ENCODE measurements at places on chromosomes 12 and 14.

- no peak for DNase-seq
Measured at GRCh38 chr12:71208053-71208685, 50.4 kb upstream of the TSPAN8 start.

GRCh38 chr14:100339766-100340422 lies 16.8 kb downstream of the SLC25A47 start:
- DNase-seq, result no peak

DNA sequence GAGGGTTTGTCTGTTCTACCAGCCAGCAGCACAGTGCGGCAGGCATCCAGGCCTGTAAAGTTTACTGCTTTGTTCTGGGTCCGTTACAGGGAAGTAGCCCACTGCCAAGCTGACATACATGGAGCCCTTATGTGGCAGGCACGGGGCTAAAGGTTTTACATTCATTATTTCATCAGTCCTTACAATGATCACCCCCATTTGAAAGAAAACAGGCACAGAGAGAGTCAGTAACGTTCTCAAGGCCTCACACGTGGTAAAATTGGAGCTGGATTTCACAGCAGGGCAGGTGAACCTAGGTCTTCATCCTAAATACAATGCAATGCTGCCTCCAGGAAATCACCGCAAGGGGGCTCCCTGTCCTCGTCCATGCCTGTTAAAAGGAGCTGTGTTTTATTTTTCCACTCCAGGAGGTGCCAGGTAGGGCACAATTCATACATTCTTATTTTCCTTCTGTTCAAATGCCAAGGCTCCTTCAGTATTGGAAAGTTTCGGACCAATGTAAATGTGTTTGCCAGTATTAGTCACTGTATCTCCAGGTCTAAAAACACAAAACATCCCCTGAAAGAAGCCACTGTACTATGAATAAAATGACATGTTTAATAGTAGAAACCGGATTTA lies 172.2 kb upstream of the GZMB start:
- DNase-seq, result no peak

DNA sequence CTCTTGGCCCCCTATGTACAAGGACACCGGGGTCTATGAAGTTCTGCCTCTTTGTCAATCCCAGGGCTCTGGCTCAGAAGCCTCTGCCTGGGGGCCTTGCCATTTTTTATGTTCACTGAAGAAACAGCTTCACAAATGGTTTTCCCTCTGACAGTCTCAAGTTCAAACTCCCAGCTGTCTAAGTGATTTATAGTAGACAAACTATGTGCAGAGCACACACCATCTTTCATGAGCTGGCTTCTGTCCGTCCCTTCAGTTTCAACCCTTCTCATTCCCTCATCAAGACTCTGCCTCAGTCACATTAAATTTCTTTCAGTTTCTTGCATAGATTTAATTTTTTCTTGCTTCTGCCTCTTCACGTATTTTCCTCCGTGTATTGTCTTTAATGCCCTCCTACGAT lies 2.7 kb upstream of the DCD start:
- no peak for DNase-seq

GRCh38 chr14:49506650-49507049 lies 79.5 kb downstream of the RPS29 start:
- DNase-seq, result no peak

GRCh38 chr14:102164241-102164641 lies 24.5 kb downstream of the WDR20 start:
- DNase-seq, result no peak

- no peak for DNase-seq
Measured at GRCh38 chr12:101995684-101996083, 66.1 kb downstream of the WASHC3 start.

DNA sequence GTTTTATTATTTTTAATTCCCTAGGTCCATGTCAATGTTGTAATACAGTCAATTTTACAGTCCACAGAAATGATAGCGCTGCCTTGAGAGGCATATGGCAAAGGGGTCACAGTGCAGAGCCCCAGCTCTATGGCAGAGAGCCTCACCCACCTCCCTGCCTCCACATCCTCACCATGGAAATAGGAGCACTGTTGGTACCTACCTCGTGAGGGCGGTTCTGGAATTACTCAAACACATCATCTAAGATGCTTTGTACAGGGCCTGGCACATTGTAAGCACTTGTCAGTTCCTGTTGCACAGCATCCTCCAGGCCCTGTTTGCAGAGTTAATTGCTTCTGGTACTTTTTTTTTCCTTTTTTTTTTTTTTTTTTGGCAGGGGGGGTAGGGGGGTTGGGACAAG lies 4.1 kb upstream of the AKAP5 start:
- DNase-seq, result no peak

DNA sequence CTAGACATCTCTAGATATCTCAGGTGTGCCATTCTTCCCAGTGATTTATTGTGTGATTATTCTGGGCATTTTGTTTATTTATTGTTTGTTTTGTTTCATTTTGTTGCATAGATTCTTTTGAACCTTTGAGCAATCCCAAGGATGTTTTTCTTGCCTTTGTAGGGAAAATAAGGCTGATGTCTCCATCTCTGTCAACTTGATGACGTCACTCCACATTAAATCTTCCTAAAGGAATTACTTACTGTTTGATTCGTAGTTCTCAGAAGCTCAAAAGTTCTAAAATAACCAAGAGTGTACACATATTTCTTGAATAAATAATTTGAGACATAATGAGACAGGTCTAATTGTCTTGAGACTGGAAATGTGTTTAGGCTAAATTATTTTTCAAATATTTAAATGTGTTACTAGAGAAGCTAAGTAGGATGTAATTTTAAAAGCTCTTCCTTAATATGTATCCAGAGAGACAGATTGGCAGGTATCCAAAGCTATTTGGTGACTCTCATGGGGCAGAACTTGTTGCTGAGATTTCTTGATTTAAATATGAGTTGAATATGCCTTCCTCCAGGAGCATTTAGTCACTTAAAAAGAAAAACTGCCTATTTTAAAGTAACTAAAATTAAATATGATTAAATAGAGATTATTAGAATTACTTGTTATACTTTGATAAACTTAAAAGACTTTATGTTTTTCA lies 128.7 kb downstream of the CNTN1 start:
- DNase-seq, result no peak

DNA sequence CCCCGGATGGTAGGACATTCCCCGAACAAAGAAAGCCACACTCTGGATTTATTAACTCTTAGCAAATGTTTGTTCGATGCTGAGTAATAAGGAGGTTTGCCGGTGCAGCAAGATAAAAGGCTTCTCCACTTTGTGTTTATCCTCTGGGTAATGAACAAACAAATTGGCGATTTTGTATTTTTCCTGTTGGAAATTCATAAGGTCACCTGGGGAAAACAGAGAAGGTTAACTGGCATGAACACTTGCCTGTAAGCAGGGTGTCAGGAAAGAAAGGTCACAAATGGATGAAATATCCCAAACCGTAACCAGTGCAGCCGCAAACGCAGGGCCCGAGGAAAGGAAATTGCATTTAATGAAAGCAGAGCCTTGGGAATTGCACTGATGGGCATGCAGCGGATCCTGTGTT lies 132.8 kb downstream of the RMST start:
- DNase-seq, result no peak

DNA sequence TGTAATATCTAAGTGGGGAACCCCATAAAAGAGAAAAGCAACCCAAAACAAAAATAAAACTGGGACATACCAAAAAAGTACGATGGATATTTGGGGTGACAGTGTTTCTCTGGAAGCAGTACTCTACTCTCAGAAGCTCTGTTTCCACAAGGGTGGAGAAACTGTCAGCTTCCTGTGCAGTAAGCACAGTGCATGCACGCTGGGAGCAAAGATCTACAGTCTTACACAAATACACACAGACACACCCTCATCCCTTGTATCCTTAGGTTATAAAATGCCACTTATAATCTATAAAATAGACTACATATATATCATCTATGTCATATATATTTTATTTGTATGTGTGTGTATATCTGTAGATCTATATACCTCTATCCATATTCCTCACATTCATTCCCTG lies 225.8 kb upstream of the SOX5 start:
- no peak for DNase-seq

GRCh38 chr12:12720052-12720451 lies 2.9 kb downstream of the CDKN1B start:
- no peak for DNase-seq

DNA sequence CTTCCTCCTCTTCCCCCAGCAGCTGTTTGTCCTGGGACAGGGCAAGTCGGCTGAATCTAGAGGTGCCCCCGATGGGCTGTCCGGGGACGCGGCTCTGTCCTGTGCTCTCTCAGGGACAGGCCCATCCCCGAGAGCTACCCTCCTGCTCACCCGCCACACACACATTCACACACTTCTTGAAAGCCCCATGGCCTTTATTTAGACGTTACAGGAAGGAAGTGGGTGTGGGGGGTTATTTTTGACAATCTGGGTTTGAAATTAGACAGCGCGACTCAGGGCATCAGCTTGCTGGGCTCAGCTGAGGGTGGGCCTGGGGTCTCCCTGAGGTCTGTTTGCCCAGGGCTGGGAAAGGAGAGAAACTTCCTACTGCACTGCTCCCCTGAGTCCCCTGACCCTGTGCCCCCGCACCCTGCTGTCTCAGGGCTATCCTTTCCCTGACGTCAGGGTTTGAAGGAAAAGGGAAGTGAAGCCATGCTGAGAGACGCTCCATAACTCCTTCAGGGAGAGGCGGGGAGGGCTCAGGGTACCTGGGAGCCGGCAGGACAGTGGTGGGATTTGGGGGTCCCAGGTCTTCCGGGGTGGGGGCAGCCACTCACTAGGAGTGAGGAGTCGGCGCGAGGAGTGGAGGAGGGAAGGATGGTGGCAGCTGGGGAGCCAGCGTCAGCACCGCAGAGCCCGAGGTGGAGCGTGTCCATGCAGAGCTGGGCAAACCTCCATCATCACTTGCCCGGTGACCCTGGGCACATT lies 8.1 kb downstream of the PTPN6 start:
- DNase-seq, result no peak

- DNase-seq, result no peak
Measured at GRCh38 chr12:99618657-99619056, 28.9 kb upstream of the GARIN6 start.

GRCh38 chr14:104306450-104307040 lies 168.2 kb downstream of the KIF26A start:
- DNase-seq, result no peak

GRCh38 chr14:27608377-27608776 lies 1010.5 kb upstream of the NOVA1 start:
- no peak for DNase-seq

All from stimulated activated CD4-positive, alpha-beta T cell treated with anti-CD3 and anti-CD28 coated beads, Interleukin-4, amount 100 ng/mL, for 4 hours (primary cell).